H9 (cell line): ENCODE measurements at places on chromosomes 4 and X. TPM values are rescaled to one million over a fixed set of nuclear protein-coding genes. Genes with fewer than 3 reads are reported as not detected.

Gene BRS3
- not detected in 2 replicates for total RNA-seq

Gene PDZD4
- 110 and 118 TPM in 2 replicates for total RNA-seq

GRCh38 chr4:15291122-15291521 lies 136.7 kb upstream of the C1QTNF7 start:
- no peak for DNase-seq
- no peaks in the 10 kb centered on the region for H3K36me3 ChIP-seq
- H3K27ac ChIP-seq = no peak overlapping the region
- H3K4me3 ChIP-seq = no peak overlapping the region
- no peaks in the 10 kb centered on the region for H3K27me3 ChIP-seq

- H3K4me3 ChIP-seq = no peak overlapping the region
- no peaks in the 10 kb centered on the region for H3K27me3 ChIP-seq
- DNase-seq = no peak
- H3K4me1 ChIP-seq = no peaks in the 10 kb centered on the region
Measured at GRCh38 chrX:104659005-104659744, 93.2 kb downstream of the IL1RAPL2 start.

GRCh38 chr4:148415500-148415899 lies 26.7 kb downstream of the NR3C2 start:
- no peak for DNase-seq
- H3K4me3 ChIP-seq = no peak overlapping the region
- no peaks in the 10 kb centered on the region for H3K27me3 ChIP-seq
- no peak overlapping the region for H3K27ac ChIP-seq
- H3K36me3 ChIP-seq = no peaks in the 10 kb centered on the region

DNA sequence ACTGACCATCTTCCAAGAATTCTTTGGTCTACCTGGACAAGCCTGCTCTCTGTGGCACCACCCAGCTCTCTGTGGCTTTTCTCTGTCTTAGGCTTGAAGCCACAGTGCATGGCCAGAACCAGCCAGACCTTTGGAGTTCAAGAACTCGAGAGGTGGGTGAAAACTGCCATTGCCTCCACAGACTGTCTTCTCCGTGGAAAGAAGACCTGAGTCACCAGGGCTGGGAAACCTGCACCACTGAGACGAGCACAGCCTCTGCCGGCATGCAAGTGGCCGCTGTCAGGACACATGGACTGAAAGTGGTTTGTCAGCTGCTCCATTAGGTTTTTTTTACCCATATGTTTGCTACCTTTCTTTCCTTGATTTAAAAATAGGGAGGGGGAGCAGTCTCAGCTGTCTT lies 74.5 kb downstream of the MGST2 start:
- H3K36me3 ChIP-seq = no peaks in the 10 kb centered on the region; the same call in 2 of the 3 replicates
- H3K27ac ChIP-seq = no peak overlapping the region
- no peak overlapping the region for H3K4me3 ChIP-seq
- H3K27me3 ChIP-seq = no peaks in the 10 kb centered on the region; the same call in 1 of the 2 replicates
- DNase-seq = no peak
- H3K4me1 ChIP-seq = peaks cover 6% of the 10 kb centered on the region; the same call in 1 of the 2 replicates

Gene DMD
- 3.8 and 4.3 TPM in 2 replicates for total RNA-seq
